ENCODE measurements at places on chromosomes 2 and 18. TPM values are rescaled to one million over a fixed set of nuclear protein-coding genes. Genes with fewer than 3 reads are reported as not detected.

GRCh38 chr2:204544961-204545860 is at the start of gene PARD3B:
Gene PARD3B (plus strand): TSS chr2:204545475. CDS start chr2:204546000, 525 bp downstream.
- peak; percentile 25 for DNase-seq

GRCh38 chr2:84958135-84959059 is 12.6 kb upstream of the KCMF1 start:
- DNase-seq, result no peak

- no peak for DNase-seq
These were observed 2.1 kb downstream of the PCBP1 start for GRCh38 chr2:70089220-70089982.

PLA2R1 gene
- total RNA-seq, result 11.6 TPM

GRCh38 chr18:45060102-45060501 is 379.4 kb downstream of the SETBP1 start:
- no peak for DNase-seq

DNA sequence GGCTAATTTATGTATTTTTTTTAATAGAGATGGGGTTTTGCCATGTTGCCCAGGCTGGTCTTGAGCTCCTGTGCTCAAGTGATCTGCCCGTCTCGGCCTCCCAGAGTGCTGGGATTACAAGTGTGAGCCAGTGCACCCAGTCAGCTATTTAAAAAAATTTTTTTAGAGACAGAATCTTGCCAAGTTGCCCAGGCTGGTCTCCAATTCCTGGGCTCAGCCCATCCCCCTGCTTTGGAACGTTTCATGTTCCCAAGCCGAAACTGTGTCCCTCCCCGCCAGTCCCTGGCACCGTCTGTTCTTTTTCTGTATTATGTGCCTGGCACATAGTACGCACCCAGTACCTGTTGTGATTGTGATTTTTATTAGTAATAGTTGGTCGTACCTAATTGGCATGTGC is 63.1 kb upstream of the MGAT5 start:
- DNase-seq, result no peak

GRCh38 chr2:90069290-90069894 is 1377.9 kb downstream of the RPIA start:
- no peak for DNase-seq

- DNase-seq, result no peak
These were observed 196.1 kb upstream of the CTAGE1 start for GRCh38 chr18:22613788-22614187.

GRCh38 chr2:235264512-235264911 is 229.3 kb upstream of the AGAP1 start:
- no peak for DNase-seq

GRCh38 chr18:48950536-48951447 is at the start of gene SMAD7:
Gene SMAD7 (minus strand): TSS chr18:48950965. CDS start chr18:48950424, 541 bp downstream.
- DNase-seq, result no peak

MC2R gene
- not detected for total RNA-seq

DNA sequence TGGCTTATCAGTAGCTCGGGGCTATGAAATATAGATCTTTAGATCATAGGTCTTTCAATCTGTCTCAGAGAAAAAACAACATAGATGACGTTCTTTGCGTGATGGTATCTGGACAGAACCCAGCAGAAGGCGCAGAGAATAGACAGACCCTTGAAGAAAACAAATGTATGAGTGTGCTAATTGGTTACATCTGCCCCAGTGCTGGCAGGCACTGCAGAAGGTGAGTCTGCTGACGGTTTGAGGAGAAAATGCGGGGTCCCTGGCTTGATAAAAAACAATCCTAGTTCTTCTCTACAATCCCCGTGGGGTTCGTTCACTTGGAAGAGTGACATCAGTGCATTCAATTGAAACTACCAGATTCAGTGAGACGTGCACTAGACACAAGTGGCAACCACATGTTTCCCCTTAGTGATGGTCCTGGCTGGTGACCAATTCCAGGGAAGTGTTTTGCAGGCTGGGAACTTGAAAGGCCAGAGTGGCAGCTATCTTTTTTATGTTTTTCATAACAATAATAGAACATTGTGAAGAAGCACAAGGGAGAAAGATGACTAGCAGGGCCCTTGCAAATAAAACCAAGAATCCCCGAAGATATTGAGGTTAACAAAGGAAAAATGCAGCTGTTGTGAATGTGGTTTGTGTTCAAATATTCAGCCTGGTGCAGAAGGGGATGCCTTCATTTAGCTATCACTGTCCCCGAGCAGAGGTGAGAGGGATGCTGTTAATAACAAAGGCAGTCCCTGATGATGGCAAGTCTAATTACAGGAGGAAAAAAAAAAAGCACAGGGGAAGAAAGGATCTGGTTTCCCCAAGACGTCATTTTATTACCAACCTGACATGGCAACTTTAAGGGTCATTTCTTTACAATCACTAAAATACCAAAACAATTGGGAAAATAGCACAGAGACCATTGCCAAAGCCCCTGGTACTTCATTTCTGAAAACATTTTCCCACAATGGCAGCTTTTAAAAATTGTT is 337.6 kb upstream of the FIGN start:
- no peak for DNase-seq

- no peak for DNase-seq
These were observed 94.6 kb upstream of the MCFD2 start for GRCh38 chr2:47010176-47010575.

DNA sequence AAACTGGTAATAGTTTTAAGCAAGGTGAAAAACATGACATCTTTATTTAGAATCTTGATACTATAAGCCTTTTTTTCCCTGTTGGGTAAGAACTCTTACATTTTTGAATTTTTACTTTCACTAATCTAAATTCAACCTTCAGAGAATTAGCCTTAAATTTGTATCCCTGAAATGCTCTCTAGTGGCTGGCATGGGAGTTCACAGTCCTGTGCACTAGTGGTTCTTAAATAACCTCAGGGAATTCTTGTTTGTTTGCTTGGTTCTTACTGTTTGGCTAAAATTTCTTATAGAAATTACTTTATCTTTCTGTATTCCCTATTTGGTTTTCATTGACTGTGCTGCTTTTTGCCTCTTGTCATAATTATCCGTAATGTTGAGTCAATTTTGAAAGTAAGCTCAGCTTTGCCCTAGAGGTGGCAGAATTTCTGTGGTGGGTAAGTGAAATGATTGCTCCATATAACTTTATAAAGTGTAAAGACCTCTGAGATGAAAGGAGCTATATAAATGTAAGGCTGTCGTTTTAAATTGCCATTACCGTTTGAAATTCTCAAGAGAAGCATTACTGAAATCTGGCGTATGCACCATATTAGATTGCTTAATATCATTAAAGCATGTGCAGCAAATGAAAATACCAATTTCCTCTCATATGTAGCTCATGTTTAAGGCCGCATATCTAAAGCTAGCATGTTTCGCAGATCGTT is 391.3 kb upstream of the FIGN start:
- no peak for DNase-seq

REEP1 gene
- 4.6 TPM for total RNA-seq

DNA sequence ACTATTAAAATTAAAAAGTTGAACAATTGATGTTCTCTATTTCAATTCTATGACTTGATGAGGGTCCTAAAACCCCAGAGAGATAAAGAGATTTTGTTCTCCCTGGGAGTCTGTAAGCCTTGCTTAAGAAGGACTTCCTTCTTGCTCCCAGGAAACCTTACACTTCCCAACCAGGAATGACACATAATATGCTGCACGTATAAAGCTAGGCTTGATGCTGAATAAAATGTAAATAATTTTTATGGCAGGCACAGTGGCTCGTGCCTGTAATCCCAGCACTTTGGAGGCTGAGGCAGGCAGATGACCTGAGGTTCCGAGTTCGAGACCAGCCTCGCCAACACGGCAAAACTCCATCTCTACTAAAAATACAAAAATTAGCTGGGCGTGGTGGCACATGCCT is 27.8 kb downstream of the SPIRE1 start:
- DNase-seq, result no peak

TFCP2L1 gene
- total RNA-seq, result 2.0 TPM

- no peak for DNase-seq
These were observed 34.9 kb downstream of the CFAP210 start for GRCh38 chr2:169659320-169659719.

DNA sequence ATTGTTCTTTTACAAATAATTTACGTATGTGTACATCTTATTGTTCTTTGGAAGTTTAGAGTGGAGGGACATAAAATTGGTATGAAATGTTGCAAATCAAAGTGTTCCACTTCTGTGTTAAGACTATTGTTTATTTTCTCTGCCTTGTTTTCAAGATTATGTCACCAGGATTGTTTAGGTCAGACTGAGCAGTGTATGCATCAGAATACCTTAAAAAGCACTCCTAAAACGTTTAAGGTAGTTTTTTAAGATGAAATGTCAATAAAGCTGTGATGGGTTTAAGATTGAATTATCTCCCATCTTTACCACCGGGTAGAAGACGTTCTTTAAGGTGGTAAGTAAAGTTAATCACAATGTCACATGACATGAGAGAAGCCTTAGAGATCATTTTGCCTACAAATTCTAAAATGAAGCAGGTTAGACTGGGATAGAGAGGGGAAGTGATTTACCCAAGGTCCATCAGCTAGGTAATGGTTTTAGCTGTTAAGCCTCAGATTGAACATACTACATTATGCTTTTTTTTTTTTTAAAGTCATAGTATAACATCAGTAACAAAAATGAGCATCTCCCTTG is 10.6 kb downstream of the VAPA start:
- DNase-seq, result no peak

DNA sequence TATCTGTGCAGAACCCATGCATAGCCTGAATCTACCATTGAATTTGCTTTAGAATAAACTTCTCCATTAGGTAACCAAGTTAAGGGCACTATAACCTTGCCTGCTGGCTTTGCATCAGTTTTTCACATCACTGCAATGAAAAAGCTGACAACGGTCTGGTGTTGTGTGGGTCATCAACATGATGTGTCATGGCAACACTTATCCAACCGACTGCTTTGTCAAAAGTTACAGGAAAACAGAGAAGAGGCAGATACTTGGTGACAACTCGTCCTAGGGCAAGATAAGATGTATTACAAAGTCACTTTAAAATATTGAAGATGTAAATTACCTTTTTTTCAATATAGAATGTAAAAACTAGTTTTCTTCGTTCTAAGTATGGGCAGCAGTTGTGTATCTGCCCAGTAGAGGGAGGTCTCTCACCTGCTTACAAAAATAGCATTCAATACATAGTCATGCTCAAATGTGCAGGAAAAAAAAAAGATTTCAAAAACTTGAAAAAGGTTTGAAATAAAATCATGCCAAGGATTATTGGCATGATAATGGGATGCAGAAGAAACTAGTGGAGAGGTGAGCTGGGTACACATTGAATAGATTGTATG is 96.3 kb downstream of the EVA1A start:
- DNase-seq, result no peak

GRCh38 chr18:48575658-48576456 is 37.0 kb downstream of the CTIF start:
- DNase-seq, result no peak

SKOR2 gene
- total RNA-seq, result not detected

LRRC30 gene
- not detected for total RNA-seq

DNA sequence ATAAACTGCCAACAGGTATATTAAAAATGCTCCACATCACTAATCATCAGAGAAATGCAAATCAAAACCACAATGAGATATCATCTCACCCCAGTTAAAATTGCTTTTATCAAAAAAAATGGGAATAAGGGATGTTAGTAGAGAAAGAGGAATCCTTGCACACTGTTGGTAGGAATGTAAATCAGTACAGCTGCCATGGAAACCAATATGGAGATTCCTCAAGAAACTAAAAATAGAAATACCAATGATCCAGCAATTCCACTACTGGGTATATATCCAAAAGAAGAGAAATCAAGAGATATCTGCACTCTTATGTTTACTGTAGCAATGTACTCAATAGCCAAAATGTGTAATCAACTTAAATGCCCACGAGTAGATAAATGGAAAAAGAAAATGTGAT is 40.6 kb downstream of the ZRANB3 start:
- no peak for DNase-seq

- DNase-seq, result no peak
These were observed 24.5 kb upstream of the HPCAL1 start for GRCh38 chr2:10278029-10278762.

GRCh38 chr2:54313147-54313546 is 57.1 kb upstream of the TSPYL6 start:
- DNase-seq, result no peak

GRCh38 chr18:1691863-1692262 is 787.2 kb downstream of the ADCYAP1 start:
- DNase-seq, result no peak

DNA sequence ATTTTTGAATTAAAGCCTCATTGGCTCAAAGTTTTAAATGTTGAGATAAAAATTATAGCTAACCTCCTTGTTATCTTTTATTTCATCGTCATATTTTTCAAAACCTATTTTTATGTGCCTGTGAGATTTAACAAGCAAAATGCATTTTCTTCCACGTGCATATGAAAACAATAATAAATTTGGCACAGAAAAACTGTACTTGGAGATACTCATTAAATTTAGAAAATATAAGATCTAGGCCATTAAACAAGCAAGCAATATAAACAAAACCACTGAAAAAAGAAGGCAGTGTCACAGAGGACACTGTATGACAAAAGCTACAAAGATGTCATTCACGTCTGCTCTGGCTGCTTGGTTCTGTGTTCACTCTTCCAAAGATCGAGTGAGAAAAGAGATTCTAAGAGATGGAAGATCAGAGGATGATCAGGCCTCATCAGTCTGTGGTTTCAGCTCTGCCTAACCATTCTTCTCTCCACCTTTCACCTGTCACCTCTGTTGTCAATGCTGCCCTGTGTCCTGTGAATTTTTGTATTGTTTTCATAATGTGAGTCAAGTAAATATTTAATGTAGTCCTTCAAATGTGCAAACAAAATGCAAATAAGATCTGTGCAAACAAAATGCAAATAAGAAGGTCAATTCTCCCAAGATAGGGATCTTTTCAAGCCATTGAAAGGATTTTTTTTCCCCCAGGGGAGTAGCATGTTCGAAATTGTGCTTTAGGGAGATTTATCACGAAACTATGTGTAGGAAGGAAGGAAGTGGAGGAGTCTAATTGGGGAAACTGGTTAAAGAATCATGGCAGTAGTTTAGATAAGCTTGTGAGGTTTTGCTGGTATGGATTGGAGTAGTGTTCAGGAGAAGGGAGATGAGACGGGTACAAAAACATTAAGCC is 138.7 kb upstream of the RBMS1 start:
- no peak for DNase-seq

- DNase-seq, result no peak
These were observed 31.7 kb downstream of the LRP2 start for GRCh38 chr2:169330555-169331198.

DNA sequence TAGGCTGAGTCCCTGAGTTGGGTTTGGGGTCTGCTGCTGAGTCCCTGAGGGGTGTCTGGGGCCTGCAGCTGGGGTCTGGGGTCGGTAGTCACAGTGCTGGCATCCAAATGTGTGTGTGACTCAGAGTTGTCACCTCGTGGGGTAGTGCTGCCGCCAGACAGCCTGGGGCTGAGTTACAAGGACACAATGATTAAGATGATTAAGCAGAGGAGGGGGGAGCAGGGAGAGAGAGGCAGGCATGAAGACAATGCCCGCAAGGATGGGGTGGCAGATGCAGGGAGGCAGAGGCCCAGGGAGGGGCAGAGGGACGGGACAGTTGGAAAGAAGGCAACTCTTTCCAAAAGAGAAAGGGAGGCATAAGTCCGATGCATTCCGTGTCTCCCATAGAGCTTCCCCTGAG is 120.2 kb downstream of the CELF4 start:
- DNase-seq, result no peak

DAW1 gene
- not detected for total RNA-seq
